ENCODE measurements at places on chromosomes 12 and 14.

DNA sequence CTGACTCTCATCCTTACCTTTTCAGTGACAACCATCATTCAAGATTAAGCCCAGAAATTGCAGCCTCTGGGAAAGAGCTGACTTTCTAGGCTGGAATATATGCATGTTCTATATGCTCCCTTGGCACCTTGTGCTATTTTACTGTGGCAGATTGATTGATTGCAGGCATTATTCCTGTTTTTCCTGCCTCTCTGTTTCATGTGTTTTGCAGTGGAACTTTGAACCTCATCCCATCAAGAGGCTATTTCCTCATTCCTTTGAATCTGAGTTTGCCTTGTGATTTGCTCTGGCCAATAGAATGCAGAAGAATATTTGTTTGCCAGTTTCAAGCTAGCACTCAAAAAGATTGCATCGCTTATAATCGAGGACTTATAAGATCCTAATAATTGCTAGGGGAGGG, 174.8 kb upstream of the DCN start:
- no peak for DNase-seq

DNA sequence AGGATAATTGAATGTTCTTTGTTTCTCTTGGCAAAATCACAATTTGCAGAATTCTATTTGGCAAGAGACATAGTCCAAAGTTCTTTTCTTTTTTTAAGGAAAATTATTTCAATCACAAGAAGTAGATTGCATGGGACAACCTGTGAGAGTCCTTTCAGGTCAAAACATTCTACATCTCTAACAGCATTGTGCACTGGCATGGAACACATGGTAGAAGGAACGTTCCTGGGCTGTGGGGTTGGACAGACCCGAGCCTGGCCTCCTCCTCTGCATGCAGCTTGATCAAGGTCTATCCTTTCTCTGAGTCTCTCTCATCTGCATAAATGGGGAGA, 88.6 kb upstream of the CPSF6 start:
- no peak for DNase-seq

- DNase-seq: no peak
Observed at GRCh38 chr12:9742661-9743060, 9.8 kb upstream of the CLECL1 start.

- DNase-seq: no peak
Observed at GRCh38 chr12:34097213-34097612, 74.9 kb downstream of the ALG10 start.

DNA sequence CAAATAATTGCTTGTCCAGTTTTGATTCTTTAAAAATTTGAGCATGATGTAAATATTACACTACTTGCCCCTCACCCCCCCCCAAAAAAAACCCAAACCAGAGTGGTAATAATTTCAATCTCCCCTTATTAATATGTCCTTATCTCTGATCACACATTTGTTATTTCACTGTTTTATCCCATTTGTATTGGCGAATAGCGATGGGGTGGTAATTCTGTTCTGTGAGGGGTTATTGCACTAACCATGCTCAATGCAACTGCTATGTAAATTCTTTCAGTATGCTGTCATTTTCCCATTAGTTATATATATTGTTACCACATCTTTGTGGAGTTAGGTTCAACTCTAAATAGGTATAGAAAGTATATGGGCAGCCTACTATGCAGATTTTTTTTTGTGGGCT, 1.1 kb downstream of the RIMKLB start:
- DNase-seq: no peak

- DNase-seq: no peak
Observed at GRCh38 chr12:124635316-124635715, 67.9 kb upstream of the NCOR2 start.

GRCh38 chr12:107519906-107520859, 165.4 kb upstream of the PWP1 start:
- no peak for DNase-seq

- DNase-seq: no peak
Observed at GRCh38 chr12:119624966-119625365, 31.4 kb downstream of the TMEM233 start.

GRCh38 chr12:509500-509899, 49.8 kb downstream of the B4GALNT3 start:
- DNase-seq: no peak

GRCh38 chr14:91149462-91149861, 35.6 kb downstream of the DGLUCY start:
- no peak for DNase-seq

- no peak for DNase-seq
Observed at GRCh38 chr14:35298351-35298750, 6.2 kb downstream of the PSMA6 start.

- DNase-seq: no peak
Observed at GRCh38 chr12:55965941-55966407, at the start of gene PMEL. Gene PMEL (minus strand): TSS chr12:55966042. CDS start chr12:55966011, 31 bp downstream.

- DNase-seq: no peak
Observed at GRCh38 chr12:119296535-119296934, 38.0 kb upstream of the CCDC60 start.

GRCh38 chr14:64983439-64984310, 3.0 kb upstream of the FNTB start:
- DNase-seq: peak; percentile 11

- no peak for DNase-seq
Observed at GRCh38 chr12:52704464-52704863, 1.1 kb upstream of the KRT77 start.

- DNase-seq: no peak
Observed at GRCh38 chr12:63321373-63321772, 170.4 kb upstream of the AVPR1A start.

DNA sequence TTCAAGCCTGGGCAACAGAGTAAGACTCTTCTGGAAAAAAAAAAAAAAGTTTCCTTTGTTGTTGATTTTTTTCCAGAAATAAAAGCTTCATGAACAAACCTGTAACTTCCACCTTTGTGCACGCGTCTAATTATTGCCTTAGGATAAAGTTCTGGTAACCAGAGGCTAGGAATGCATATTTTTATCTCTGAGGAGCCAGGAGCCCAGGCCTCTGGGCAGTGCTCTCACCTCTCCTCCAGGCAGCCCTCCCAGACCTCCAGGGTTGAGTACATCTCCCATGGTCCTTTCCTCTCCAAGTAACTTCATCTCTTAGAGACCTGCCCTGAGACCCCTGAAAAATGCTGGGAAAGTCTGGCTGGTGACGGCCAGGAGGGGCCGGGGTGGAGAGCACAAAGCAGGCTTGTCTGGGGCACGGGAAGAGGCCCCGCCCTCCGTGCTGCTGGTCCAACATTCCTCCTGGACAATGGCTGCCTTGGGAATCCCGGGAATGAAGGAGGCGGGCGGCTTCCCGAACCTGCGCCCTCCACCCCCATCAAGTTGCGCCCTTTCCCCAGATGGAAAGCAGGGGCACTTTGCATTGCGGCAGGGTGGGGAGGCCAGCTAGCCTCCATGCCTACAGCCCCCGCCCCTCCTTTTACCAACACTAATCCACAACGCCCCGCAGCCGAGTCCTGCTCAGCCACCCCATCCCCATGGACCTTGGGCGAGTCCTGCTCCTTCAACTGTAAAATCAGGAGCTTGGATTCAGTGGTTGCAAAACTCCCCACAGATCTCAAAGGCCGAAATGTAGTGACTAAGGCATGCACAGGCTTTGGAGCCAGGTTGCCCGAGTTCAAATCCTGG, 7.3 kb upstream of the FIGNL2 start:
- no peak for DNase-seq

DNA sequence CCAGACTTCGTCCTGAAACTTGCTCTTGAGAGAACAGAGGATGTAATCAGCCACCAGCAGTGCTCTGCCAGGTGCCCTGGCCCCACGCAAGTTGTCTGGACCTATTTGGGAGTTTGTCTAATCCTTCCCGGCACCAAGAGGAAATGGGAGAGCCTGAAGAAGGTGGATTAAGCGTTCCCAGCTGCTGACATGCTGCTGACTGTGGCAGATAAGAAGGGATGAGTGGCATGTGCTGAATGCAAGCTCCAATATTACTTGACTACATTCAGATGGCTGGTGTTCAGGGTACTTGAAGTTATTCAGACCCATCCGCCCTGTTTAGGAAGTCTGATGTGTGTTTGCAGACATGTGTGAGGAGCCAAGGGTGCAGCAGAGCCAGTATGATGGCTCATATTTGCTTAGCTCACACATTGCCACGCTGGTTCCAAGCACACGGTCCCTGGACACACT, 440.6 kb upstream of the CCDC196 start:
- no peak for DNase-seq

Data from activated naive CD4-positive, alpha-beta T cell (primary cell).